ENCODE measurements at places on chromosomes 6 and 20.
A peak's percentile ranks its signal among the peaks of the same experiment; 100 is the strongest.

DNA sequence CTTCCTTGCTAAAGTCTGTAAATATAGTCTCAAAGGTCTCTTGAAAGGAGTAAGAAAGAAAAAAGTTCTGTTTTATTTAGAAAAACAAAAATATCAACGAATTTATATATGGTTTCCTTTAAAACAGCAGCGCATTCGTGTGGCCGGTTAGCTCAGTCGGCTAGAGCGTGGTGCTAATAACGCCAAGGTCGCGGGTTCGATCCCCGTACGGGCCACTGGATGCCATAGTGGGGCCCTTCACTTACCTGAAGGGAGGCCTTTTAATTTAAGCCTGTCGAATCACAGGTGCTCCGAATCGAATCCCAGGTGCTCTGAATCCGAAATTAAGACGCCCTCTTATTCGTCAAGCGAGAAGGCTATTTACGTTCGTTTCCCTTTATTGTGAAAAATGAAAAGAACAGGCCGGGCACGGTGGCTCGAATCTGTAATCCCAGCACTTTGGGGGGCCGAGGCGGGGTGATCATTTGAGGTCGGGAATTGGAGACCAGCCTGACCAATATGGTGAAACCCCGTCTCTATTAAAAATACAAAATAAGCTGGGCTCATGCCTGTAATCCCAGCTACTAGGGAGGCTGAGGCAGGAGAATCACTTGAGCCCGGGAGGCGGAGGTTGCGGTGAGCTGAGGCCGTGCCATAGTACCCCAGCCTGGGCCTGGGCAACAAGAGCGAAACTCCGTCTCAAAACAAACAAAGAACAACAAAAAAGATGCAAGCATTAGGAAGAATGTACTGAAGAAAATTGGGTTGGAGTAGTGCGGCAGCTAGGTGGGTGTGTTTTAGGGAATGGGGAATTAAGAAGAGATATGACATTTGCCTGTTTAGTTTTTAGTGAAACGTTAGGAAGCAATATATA is 195.8 kb upstream of the ZNF184 start:
- DNase-seq, result peak; percentile 70

GRCh38 chr6:39200498-39201020 is 28.7 kb downstream of the KCNK5 start:
- no peak for DNase-seq

DNA sequence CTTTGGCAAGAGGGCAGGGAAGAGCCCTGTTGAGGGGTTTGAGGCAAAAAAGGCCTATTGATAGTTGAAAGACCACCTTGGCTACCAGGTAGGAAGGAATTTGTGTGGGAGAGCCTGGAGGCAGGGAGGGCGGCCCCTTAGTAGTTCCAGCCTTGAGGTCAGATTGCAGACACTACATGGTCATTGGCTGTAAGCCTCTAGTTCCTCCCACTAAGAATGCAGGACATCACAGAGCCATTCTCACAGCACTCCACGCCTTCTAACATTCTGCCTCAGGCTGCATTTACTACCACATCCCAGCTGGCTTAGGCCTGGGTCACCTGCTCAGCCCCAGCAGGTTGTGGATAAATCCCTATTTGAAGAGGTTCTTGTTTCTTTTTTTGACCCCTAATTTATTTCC is 91.0 kb upstream of the SNX9 start:
- no peak for DNase-seq

DNA sequence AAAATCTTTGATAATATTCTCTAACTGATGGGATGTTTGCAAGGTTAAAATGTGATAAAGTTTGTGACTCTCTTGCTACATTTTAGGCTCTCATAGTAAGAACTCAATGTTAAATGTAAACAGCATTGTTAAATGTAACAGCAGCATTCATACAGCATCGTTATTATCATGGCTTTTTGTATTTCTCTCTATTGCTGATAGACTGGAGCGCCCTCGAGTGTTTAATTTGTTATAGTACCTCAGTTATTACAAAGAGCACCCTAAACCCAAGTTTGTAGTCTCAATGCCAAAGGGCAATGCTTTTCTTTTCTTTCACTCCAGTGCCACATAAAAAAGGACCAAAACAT is 14.9 kb upstream of the TTPAL start:
- no peak for DNase-seq

GRCh38 chr20:50271176-50271575 is 80.5 kb downstream of the CEBPB start:
- DNase-seq, result no peak

DNA sequence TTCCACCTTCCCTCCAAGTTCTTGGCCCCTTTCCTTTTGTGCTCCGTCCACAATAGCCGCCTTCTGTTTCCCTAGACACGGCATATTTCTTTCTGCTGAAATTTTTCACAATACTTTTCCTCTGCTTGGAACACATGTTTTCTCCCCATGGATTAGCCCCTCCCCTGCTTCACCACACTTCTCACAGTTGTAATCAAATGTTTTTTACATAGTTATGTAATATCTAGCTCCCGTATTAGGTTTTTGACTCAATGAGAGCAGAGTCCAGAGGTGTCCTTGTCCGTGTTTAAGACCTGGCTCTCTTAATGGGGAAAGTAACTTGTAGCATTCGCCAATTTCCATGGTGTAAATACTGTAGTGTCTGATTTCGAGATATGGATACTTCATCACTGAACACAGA is 34.7 kb downstream of the PLCB1 start:
- DNase-seq, result no peak

DNA sequence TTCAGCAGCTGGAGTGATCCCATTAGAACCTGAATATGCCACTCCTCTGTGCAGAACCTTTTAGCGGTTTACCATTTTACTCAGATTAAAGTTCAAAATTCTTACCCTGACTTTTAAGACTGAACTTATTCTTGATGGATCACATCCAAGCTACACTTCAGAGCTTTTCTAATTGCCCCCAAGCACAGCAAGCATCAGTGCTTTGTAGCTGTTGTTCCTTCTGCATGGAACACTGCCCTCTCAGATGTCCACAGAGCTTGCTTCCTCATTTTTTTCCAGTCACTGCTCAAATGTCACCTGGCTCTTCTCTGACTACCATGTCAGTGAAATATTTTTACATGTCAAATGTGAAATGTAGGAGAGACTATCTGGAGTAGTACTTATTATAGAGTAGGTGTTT is 1.6 kb upstream of the SLC35B3 start:
- DNase-seq, result no peak

DNA sequence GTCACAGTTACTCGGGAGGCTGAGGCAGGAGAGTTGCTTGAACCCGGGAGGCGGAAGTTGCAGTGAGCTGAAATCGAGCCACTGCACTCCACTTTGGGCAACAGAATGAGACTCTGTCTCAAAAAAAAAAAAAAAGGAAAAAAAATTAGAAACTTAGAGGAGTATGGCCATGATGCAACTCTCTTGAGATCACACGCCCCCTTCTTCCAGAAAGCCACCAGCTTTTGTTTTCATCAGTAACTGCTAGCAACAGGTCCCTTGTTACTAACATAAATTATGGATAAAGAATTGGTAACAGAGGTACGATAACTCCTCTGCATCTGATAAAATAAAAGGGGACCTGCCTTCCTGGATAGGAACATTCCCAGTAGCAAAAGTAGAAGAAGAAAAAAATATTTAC is 308.2 kb downstream of the CD83 start:
- no peak for DNase-seq

DNA sequence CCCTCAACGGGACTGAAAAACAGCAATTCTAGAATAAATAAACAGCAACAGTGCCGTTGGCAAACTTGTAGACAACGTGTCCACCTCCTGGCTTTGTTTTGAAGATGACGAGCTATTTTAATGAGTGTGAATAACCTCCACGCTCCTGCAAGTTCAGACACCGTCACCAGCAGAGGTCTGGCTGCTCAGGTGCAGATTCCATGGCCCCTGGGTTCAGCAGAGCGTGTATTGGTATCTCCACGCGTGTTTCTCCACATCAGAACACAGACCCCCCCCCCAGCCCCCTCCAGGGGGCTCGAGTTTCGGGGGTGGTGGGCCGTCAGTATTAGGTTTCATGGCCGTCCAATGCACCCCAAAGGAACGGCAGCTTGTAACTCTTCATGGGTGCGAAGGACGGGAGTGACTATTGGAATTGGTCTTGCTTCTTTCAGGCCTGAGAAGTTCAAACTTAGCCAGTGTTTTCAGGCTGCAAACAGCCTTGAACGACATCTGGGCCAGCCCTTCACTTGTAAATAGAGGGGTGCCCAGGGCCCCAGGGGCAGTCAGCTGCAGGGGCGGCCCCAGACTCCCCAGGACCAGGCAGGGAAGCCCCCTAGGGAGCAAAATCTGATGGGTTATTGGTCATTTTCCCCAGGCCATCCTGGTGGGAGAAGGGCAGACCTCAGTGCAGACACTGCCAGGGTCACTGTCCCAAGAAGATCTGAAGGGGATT is 308.6 kb downstream of the TAF4 start:
- DNase-seq, result no peak

DNA sequence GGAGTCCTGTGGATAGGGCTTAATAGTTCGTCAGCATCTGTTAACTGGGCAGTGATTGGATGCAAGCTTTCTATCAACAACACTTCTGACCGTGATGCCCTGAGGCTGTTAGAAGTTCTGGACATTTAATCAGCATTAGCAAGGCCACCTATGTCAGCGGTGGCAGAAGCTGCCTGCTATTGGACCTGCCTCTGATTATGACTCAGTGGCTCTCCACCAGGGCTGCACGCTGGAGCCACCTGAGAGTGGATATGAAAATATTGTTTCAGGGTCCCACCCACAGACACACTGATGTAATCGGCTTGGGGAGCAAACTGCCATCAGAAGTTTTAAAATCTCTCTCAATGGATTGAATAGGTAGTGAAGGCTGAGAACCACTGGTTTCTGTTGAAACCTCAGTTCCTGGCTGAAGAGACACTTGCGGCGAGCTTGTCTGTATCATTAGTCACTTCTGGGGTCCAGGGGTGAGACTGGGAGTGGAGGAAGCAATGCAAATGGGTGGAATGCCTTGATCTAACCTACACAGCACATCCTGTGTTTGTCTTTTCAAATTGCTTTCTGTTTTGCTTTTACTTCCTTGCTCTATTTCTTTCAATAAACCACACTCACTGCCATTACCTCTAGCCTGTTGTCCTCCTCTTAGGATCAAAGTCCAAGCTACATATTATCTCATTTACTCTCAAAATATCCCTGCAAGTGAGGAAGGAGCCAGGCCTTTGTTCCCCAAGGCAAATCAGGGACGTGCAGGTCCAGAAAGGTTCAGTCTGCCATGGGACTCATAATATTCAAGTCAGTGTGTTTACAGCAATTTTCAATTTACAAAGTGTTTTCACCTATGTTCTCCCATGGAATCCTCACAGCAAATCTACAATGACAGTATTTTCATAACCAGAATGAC is 4.2 kb downstream of the CLIC5 start:
- DNase-seq, result peak; percentile 32

DNA sequence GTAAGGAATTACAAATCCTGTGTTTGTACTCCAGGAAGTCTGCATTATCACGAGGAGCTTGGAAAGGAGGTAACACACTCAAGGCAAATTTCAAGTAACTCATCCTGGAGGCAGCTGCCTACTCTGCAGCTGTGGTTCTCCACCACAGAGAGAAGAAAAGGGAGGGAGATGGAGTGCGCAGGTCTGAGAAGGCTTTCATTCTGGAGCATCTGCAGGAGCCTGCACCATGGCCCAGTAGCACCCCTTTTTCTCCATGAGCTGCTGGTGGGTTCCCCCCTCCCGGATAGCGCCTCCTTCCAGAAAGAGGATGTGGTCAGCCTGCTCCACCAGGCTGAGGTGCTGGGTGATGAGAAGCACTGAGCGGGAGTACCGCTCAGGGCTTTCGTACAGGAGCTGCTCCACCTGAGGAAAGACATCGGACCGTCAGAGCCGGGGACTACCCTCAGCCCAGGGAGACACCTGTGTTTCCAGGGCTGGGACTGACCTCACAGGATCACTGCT is 1.6 kb upstream of the PSMB8 start:
- no peak for DNase-seq

DNA sequence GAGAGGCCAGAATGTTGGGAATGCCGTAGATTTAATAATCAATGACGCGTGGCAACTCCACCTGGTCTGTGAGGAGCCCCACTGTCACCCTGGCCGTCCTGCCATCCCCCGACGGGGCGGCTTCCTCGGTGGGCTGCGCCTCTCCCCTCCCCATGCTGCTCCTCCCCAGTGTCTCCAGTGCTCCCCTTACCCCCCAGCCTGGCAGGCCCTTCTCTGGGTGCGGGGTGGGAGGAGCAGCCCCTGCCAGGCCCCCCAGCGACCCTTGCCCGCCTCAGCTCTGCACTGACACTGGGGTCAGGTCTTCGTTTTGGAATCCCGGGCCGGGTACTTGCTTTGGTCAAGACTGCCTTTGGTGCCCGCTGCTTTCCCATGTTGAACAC is 82.3 kb upstream of the FRMD1 start:
- no peak for DNase-seq

- DNase-seq, result no peak
Observed at GRCh38 chr20:32650401-32650944, 23.3 kb downstream of the C20orf203 start.

- DNase-seq, result no peak
Observed at GRCh38 chr6:11270030-11271027, 37.9 kb upstream of the NEDD9 start.

GRCh38 chr6:117907601-117908245 is 659 bp downstream of the SLC35F1 start:
- no peak for DNase-seq

DNA sequence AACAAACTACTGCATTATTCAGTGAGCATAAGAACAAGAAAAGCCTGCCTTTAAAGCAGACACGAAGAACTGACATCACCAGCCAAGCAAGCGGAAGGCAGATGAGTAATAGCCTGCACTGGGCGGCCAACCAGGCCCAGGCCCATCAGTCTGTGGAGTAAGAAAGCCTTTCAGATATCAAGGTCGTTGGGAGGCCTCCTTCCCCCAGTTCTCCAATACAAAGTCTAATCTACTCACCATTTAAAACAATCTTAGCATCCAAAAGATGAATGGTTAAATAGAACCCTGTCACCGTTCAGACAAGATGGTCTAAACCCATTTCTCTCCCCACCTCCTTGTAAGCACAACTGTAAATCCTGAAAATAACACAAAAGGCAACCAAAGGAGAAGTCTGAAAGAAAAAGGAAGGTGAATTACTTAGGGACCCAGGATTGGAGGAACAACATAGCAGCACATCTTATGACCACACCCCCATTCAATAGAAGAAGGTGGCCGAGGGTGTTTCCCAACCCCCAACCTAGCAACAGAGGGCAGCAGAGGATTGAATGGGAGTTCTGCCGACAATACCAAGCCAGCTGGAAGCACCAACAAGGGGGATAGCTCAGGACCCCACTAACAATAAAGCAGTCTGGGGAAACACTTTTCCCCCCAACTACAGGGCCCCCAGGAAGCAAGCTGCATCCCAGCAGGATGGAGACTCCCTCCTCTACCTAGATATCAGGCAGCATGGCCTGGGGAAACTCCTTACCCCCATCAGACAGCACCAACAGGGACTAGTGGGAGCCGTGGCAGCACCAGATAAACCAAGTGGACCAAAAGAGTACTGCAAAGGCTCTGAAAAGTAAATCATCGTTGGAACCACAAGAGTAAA is 67.9 kb downstream of the ZHX3 start:
- DNase-seq, result no peak

DNA sequence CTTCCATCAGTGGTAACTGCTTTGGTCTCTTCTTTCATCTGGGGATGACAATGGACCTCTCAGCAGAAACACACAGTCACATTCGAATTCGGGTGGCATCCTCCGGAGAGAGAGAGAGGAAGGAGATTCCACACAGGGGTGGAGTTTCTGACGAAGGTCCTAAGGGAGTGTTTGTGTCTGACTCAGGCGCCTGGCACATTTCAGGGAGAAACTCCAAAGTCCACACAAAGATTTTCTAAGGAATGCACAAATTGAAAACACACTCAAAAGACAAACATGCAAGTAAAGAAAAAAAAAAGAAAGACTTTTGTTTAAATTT is 6.1 kb downstream of the EDN1 start:
- no peak for DNase-seq

GRCh38 chr20:63529180-63529860 is 7.9 kb downstream of the PTK6 start:
- no peak for DNase-seq

- DNase-seq, result no peak
Observed at GRCh38 chr20:16555754-16556153, 17.5 kb downstream of the KIF16B start.
